ENCODE measurements at places on chromosomes 1 and 21. TPM values are rescaled to one million over a fixed set of nuclear protein-coding genes. Genes with fewer than 3 reads are reported as not detected.

GRCh38 chr1:232146514-232146913, 483.4 kb downstream of the SIPA1L2 start:
- H3K27me3 ChIP-seq = peaks cover 7% of the 10 kb centered on the region
- no peak overlapping the region for H3K27ac ChIP-seq
- H3K4me1 ChIP-seq = no peaks in the 10 kb centered on the region
- no peaks in the 10 kb centered on the region for H3K36me3 ChIP-seq
- no peak overlapping the region for H3K4me3 ChIP-seq

DNA sequence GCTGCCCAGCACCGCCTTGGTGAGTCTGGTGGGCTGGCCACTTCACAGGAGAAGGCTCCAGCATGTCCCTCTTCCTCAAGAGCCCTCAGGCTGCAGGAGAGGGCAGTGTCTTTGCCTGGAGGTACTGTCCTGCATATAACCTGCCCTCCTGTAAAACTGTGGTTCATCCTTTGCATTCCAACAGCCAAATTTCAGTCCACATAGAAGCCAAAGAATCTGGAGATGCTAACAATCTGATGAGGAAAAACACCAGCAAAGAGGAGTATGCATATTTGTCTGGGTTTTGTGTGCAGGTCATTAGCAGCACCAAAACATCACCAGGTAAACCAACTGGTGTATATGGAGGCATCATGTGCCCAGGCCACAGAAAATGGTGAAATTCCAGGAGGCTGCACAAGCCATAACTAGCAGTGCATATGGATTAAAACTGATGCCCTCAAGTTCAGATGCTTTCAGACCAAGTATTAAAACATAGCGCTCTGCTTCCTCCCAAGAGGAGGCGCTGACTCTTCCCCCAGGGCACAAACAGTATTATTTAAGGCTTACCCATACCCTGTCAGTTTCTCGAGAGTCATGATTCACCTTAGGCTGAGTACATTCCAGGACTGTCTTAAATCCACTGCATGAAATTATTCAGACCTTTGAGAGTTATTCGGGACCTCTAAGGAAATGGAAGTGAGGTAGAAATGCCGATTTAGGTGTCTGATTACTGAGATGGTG, 150.5 kb upstream of the COA6 start:
- no peaks in the 10 kb centered on the region for H3K36me3 ChIP-seq
- H3K27ac ChIP-seq = no peak overlapping the region
- H3K4me3 ChIP-seq = no peak overlapping the region
- H3K27me3 ChIP-seq = peaks cover 23% of the 10 kb centered on the region
- DNase-seq = no peak
- H3K4me1 ChIP-seq = peaks cover 4% of the 10 kb centered on the region

DNA sequence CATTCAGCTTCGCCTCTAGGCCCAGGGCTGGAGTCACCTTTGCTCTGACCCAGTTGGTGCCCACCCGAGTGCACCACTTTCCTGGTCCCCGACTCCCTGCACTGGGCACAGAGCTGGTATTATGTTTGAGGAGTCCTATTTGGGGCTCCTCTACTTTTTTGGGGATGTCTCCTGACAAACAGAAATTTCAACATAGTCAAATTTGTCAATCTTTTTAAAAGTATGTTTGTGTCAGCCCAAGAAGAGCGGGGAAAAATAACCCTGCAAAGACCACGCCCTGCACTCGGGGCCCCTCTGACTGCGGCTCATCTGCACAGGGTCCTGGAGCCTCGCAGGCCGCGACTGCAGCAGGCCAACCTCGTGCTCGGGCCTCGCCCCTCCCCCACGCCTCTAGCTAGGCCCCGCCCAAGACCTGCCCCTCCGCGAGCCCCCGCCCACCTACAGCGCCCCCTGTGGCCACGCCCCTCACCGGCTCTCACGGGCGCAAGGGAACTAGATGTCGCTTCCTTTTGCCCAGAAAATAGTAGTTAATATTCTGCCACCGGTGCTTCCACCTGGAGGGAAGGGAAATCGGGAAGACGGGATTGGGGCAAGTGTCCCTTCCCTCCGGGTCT, 11.4 kb downstream of the FAM229A start:
- peaks cover 35% of the 10 kb centered on the region for H3K4me1 ChIP-seq
- H3K27me3 ChIP-seq = peaks cover 11% of the 10 kb centered on the region
- H3K4me3 ChIP-seq = peak overlapping the region; percentile 82
- DNase-seq = no peak
- no peaks in the 10 kb centered on the region for H3K36me3 ChIP-seq
- H3K27ac ChIP-seq = peak overlapping the region; percentile 53

DNA sequence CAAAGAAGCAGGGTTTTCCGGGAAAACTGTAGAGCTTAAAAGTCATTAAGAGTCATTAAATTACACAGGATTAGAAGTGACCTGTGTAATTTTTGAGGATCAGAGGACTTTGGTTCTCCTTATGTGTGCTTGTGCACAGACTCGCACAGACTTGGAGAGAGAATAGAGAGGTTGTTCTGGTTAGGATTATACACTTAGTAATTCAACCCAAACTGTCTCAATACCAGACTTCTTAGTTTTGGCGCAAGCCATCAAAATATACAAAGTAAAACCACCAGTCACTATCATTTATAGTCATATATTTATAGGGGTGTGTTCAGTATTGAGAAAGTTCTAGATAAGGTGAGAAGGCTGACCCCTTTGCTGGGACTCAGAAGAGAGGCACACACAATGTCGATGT, 112.3 kb downstream of the HLX start:
- no peaks in the 10 kb centered on the region for H3K27me3 ChIP-seq
- no peaks in the 10 kb centered on the region for H3K4me1 ChIP-seq
- DNase-seq = no peak
- no peaks in the 10 kb centered on the region for H3K36me3 ChIP-seq
- H3K4me3 ChIP-seq = no peak overlapping the region

GRCh38 chr1:92876351-92876750, 44.5 kb downstream of the RPL5 start:
- H3K4me3 ChIP-seq = no peak overlapping the region
- H3K36me3 ChIP-seq = peaks cover 22% of the 10 kb centered on the region
- H3K4me1 ChIP-seq = peaks cover 14% of the 10 kb centered on the region
- H3K27me3 ChIP-seq = no peaks in the 10 kb centered on the region

ASPM gene
- 27.5 TPM for total RNA-seq

- H3K36me3 ChIP-seq = no peaks in the 10 kb centered on the region
- H3K27me3 ChIP-seq = no peaks in the 10 kb centered on the region
- H3K4me3 ChIP-seq = no peak overlapping the region
- DNase-seq = no peak
- H3K4me1 ChIP-seq = no peaks in the 10 kb centered on the region
- H3K27ac ChIP-seq = no peak overlapping the region
Observed at GRCh38 chr1:222104694-222105392, 363.0 kb upstream of the DUSP10 start.

CYYR1 gene
- total RNA-seq = not detected

AIRE gene
- not detected for total RNA-seq

- peaks cover 11% of the 10 kb centered on the region for H3K36me3 ChIP-seq
- peaks cover 64% of the 10 kb centered on the region for H3K4me1 ChIP-seq
- peak overlapping the region; percentile 37 for H3K4me3 ChIP-seq
- no peaks in the 10 kb centered on the region for H3K27me3 ChIP-seq
Observed at GRCh38 chr1:9316080-9316444, 23.4 kb downstream of the SPSB1 start.

DNA sequence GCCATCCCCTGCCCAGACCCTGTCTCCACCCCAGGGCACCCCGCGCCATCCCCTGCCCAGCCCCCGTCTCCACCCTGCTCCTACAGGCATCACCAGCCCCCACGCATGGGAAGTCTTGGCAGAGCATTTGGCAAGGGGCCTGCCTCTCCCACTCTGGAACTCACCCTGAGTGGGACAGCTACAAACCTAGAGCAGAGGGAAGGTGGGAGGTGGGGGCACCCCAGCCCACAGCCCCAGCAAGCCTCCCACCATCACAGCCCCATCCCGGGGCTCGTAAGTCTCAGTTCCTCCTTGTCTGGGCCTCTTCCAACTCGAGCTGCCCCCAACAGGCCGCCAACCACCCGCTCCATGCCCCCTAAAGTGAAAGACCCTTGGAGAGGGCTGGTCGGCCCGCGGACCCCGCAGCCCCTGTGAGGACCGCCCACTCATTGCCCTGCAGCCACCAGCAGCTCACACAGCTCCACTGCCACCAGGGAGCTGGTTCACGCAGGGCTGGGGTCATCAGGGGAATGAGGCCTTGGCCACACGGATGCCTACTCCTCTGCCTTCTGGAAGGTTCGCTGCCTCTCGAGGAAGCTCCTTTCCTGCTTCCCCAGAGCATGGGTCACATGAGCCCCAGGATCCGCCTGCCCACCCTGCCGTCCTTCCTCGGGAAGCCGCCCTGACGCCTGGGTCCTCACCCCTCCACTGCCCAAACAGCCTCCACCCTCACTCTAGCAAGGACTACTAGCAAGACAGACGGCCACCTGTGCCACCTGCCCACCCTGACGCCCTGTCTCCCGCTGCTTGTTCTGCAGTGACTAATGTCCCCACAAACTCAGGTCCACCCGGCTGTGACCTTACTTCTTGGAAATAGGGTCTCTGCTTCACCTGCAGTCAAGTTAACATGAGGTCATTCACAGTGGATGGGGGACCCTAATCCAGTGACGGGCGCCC, 14.4 kb downstream of the MEGF6 start:
- peaks cover 2% of the 10 kb centered on the region for H3K27me3 ChIP-seq
- H3K4me3 ChIP-seq = no peak overlapping the region

GRCh38 chr1:6209661-6210580, 4.0 kb downstream of the RNF207 start:
- H3K27ac ChIP-seq = peak overlapping the region; percentile 64
- H3K36me3 ChIP-seq = peaks cover 20% of the 10 kb centered on the region
- DNase-seq = no peak
- H3K4me1 ChIP-seq = peaks cover 10% of the 10 kb centered on the region
- H3K4me3 ChIP-seq = peak overlapping the region; percentile 15

GRCh38 chr1:234975941-234976860, 152.4 kb downstream of the TOMM20 start:
- peak overlapping the region; percentile 93 for H3K27ac ChIP-seq
- H3K4me3 ChIP-seq = no peak overlapping the region
- peaks cover 92% of the 10 kb centered on the region for H3K4me1 ChIP-seq
- no peak for DNase-seq
- H3K27me3 ChIP-seq = no peaks in the 10 kb centered on the region

- peak overlapping the region; percentile 65 for H3K27ac ChIP-seq
- H3K36me3 ChIP-seq = peaks cover 5% of the 10 kb centered on the region
- H3K27me3 ChIP-seq = no peaks in the 10 kb centered on the region
- no peak for DNase-seq
- peaks cover 37% of the 10 kb centered on the region for H3K4me1 ChIP-seq
Observed at GRCh38 chr1:239722035-239722434, 335.7 kb downstream of the CHRM3 start.

- DNase-seq = no peak
- H3K27ac ChIP-seq = no peak overlapping the region
- no peaks in the 10 kb centered on the region for H3K4me1 ChIP-seq
- H3K4me3 ChIP-seq = no peak overlapping the region
- H3K36me3 ChIP-seq = peaks cover 18% of the 10 kb centered on the region
Observed at GRCh38 chr1:29032841-29033240, 90.9 kb downstream of the TMEM200B start.

GRCh38 chr1:37945743-37946702, 830 bp downstream of the INPP5B start:
- DNase-seq = no peak
- peaks cover 14% of the 10 kb centered on the region for H3K4me1 ChIP-seq
- H3K27me3 ChIP-seq = no peaks in the 10 kb centered on the region
- H3K36me3 ChIP-seq = peaks cover 2% of the 10 kb centered on the region
- peak overlapping the region; percentile 96 for H3K27ac ChIP-seq

DNA sequence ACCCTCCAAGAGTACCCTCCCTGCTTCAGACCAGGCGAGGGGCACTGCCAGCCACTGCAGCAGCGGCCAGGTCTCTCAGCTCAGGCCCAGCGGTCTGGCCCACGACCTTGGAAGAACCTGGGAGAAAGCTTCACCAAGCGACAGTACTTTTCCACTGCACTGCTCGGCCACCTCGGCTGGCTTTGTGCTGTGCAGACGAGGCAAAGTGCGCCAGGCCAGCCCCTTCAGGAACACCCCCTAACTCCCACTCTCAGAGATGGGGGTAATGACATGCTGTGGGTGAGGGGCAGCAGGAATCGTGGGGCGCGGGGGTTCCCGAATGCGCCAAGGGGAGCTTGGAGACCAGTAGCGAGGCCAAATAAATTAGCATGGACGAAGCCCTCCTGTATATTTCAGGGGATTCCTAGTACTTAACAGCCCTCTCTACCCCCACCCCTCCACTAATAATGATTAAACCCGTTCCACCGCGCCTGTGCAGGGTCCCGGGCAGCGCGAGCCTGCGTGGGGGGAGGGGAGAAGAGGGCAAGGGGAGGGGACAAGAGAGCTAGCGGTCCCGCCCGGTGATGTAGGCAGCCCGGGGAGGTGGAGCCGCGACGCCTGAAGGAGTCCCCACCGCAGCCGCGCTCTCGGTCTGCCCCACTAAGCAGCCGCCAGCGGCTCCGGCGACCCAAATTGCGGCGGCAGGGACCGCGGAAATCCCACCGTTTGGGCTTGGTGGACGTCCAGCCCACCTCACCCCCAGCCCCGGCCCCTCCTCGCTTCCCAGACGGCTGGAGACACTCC, at the start of gene FAM43B:
FAM43B (plus strand) TSS at position 629 of the 783 bp plus-strand sequence. CDS start 401 bp downstream, outside the sequence.
- H3K4me3 ChIP-seq = no peak within 1 kb of the TSS
- H3K27me3 ChIP-seq = peaks cover 43% of the 10 kb centered on the region
- H3K36me3 ChIP-seq = no peaks in the 10 kb centered on the region
- DNase-seq = no peak
- H3K27ac ChIP-seq = no peak within 1 kb of the TSS

- H3K4me3 ChIP-seq = no peak overlapping the region
- no peak for DNase-seq
- H3K27me3 ChIP-seq = no peaks in the 10 kb centered on the region
- no peaks in the 10 kb centered on the region for H3K36me3 ChIP-seq
- no peak overlapping the region for H3K27ac ChIP-seq
Observed at GRCh38 chr21:21109736-21110135, 111.5 kb downstream of the NCAM2 start.

GRCh38 chr21:21722731-21723130, 724.5 kb downstream of the NCAM2 start:
- no peak overlapping the region for H3K4me3 ChIP-seq
- no peaks in the 10 kb centered on the region for H3K36me3 ChIP-seq
- no peak overlapping the region for H3K27ac ChIP-seq
- no peaks in the 10 kb centered on the region for H3K4me1 ChIP-seq

GRCh38 chr1:165841582-165842017, 14.2 kb downstream of the UCK2 start:
- H3K27me3 ChIP-seq = no peaks in the 10 kb centered on the region
- H3K4me3 ChIP-seq = no peak overlapping the region
- H3K27ac ChIP-seq = no peak overlapping the region
- peaks cover 15% of the 10 kb centered on the region for H3K36me3 ChIP-seq
- H3K4me1 ChIP-seq = peaks cover 59% of the 10 kb centered on the region
- DNase-seq = no peak

PTPN14 gene
- total RNA-seq = 23.1 TPM

RNF186 gene
- not detected for total RNA-seq

CYP4A22 gene
- total RNA-seq = not detected

FAM151A gene
- total RNA-seq = not detected

WLS gene
- total RNA-seq = not detected

MMEL1 gene
- 0.86 TPM for total RNA-seq

GRCh38 chr1:96238426-96238825, 483.2 kb upstream of the PTBP2 start:
- peaks cover 2% of the 10 kb centered on the region for H3K27me3 ChIP-seq
- no peaks in the 10 kb centered on the region for H3K4me1 ChIP-seq
- H3K36me3 ChIP-seq = no peaks in the 10 kb centered on the region
- H3K27ac ChIP-seq = no peak overlapping the region
- H3K4me3 ChIP-seq = no peak overlapping the region
- DNase-seq = no peak

LEMD1 gene
- total RNA-seq = not detected

- no peak for DNase-seq
- no peaks in the 10 kb centered on the region for H3K27me3 ChIP-seq
- no peak overlapping the region for H3K27ac ChIP-seq
- H3K4me1 ChIP-seq = peaks cover 11% of the 10 kb centered on the region
- H3K4me3 ChIP-seq = no peak overlapping the region
Observed at GRCh38 chr1:228150461-228151179, 890 bp downstream of the GJC2 start.
